ENCODE measurements at places on chromosomes 11 and 22. TPM values are rescaled to one million over a fixed set of nuclear protein-coding genes. Genes with fewer than 3 reads are reported as not detected.
A peak's percentile ranks its signal among the peaks of the same experiment; 100 is the strongest.

DNA sequence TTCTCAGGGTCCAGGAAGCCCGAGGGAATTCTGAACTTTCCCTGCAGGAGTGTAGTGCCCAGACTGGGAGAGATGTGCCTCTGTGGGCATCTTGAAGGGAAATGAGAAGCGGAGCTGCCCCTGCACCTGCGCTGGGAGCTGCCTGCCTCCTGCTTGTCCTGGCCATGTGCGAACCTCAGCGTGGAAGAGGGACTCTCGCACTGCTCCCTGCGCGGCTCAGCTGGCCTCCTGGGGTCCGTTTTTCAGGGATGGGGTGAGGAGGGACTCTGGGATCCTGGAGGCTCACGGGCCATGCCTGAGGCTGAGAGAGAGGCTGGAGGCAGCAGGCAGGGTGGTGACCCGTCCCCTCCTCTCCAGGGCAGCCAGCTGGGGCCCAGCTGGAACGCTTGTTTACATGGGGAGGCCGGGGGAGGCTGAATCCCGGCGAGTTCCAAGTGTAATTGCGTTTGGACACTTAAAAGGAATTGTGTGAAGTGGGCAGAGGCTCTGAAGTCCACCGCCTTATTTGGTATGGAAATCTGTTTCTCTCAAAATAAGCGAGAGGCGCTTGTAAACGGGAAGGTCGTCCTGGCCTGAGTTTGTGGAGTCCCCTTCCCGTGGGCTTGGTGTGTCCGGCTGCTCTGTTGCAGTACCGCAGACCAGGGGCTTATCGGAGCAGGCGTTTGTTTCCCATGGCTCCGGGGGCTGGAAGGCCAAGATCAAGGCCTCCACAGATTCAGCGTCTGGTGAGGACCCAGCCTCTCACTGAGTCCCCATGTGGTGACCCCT, 1.2 kb upstream of the MRGPRF start:
- DNase-seq = peak; percentile 11

The KCNA4 gene
- not detected for polyA plus RNA-seq

DNA sequence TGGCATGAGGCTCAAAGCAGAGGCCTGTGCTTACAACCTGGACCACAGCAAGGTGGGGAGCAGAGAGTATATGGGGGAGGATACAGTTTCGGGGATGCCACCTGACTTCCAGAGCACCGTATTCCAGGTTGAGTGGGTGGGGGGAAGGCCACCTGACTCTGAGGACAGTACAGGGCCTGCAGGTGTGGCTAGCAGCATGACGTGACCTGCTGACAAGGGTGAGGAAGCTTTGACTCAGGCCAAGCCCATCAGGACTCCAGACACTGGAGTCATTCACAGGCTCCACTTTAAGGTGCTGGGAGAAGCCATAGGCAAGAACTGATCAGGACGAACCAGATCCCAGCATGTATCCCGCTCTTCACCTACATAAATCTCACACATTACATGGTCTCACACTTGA, 34.6 kb upstream of the CRTAM start:
- DNase-seq = peak; percentile 43

The CCDC87 gene
- 0.39 TPM for polyA plus RNA-seq

DNA sequence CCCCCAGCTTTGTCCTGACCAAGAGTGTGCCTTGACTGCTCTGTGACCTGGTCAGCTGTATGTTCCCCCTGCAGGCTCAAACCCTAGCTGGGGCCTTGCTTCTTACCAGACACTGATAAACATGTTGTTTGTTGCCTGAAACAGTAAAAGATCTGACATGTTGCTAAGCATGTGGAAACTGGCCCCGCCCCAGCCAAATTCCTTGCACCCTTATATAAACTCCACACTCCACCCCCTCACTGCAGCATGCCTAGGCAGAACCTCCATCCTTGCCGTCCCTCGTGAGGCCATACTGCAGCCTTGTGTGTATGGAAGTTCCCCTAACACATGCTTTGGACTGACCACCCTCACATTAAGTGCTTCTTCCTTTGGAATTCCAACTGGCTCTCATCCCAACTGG, 27.3 kb downstream of the LRRC74B start:
- DNase-seq = no peak

The C11orf68 gene
- polyA plus RNA-seq = 94.4 TPM
